MV-4-11 (cell line): ENCODE measurements at places on chromosomes 6 and 20.

DNA sequence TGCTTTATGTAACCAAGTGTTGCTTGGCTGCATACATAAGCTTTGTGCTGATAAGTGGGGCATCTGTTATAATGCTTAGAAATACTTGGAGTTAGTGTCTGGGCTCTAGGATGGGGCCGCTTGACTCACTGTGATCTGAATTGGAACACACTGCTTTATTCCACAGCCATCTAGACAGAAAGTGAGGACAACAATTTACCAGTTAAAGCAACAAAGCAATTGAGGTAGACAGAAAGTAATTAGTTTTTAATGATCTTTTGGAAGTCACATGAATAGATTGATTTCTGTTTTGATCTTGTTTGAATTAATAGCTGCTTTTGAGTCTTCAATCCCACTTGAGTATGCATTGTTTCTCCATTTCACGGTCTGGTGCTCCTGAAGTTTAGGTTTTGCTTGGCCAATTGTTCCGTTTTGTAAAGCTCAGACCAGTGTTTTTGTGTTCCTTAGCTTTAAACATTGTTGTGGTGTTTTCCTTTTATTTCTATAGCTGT lies 157.5 kb downstream of the TRMT11 start:
- DNase-seq, result no peak

DNA sequence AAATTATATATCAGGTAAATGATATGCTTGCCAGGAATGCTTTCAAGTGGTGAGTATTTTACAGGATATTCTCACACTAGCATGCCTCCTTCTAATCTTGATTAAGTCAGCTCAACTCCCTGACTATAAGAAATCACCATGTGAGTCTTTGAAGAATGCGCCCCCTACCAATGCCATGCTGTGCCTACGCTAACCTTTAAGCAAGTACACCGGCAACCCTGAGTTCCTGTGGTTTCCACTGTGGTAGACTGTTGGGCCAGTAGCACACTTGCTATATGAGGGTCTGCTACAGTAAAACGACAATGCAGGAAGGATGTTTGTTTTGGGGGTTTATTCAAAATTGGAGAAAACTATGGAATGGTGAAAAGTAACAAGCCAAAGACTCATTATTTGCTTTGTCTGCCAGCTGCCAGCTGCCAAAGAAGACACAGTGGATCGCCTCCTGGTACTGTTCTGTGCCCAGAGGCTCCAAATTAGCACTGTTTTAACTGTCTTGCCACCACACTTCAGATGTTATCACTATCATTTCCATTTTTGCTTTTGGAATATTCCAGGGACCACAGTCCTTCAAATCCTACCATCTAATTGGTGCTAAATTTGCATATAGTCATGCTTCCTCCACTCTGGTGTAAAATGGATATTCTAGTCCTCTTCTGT lies 333.5 kb downstream of the RNGTT start:
- DNase-seq, result no peak

GRCh38 chr6:136784910-136785746 lies 7.1 kb downstream of the MAP3K5 start:
- DNase-seq, result peak; percentile 95

DNA sequence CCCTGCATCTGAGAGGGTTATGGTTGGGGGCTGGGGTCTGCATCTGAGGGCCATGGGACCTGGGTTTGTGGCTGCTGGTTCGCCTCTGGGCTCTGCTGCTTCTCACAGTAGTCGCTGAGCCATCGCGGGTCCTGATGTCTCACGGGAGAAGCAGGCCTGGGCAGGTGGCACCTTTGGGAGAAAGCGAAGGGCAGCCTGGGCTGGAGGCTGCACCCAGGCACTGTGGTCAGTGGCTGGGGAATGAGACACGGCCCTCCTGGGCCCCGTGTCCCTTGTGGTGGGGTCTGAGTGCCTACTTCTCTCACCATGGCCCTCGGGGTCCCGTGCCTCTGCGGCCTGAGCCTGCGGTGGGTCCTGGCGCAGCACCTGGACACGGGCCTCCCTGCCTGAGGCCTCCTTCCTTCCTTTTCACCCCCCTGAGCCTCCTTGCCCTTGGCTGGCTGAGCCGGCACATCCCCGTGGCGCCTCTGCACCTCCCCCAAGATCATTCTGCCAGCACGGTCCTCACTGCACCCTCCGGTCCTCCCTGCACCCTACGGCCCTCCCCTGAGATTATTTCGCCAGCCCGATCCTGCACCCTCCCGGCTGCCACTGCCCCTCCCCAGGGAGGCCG lies 206.0 kb downstream of the ERMARD start:
- DNase-seq, result peak; percentile 25

- DNase-seq, result peak; percentile 8
These were observed 26.8 kb upstream of the TFAP2A start for GRCh38 chr6:10441655-10442009.

DNA sequence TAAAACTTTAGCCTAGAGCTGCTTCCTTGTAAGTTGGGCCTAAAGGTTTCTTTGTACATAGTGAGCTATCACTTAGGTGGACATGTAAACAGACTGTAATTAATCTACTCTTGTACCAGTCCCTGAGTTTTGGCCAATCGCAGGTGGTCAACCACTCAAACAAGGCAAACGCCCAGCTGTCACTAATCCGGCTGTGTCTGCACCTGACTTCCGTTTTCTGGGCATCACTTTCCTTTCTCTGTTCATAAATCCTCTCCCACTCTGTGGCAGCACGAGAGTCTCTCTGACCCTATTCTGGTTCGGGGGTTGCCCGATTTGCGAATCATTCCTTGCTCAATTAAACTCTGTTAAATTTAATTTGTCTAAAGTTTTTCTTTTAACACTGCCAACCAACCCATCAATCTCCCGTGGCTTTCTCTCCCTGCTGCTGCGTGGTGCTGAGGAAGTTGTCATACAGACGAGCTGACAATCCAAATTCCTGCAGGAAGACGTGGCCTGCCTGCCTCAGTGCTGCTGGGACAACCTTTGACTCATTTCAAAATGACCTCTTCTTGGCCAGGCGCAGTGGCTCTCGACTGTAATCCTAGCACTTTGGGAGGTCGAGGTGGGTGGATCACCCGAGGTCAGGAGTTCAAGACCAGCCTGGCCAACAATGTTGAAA lies 206.3 kb downstream of the QKI start:
- DNase-seq, result no peak

- no peak for DNase-seq
These were observed 265.3 kb upstream of the TCF21 start for GRCh38 chr6:133623621-133624020.

GRCh38 chr6:15501826-15502445 lies 160.9 kb downstream of the DTNBP1 start:
- DNase-seq, result peak; percentile 32

DNA sequence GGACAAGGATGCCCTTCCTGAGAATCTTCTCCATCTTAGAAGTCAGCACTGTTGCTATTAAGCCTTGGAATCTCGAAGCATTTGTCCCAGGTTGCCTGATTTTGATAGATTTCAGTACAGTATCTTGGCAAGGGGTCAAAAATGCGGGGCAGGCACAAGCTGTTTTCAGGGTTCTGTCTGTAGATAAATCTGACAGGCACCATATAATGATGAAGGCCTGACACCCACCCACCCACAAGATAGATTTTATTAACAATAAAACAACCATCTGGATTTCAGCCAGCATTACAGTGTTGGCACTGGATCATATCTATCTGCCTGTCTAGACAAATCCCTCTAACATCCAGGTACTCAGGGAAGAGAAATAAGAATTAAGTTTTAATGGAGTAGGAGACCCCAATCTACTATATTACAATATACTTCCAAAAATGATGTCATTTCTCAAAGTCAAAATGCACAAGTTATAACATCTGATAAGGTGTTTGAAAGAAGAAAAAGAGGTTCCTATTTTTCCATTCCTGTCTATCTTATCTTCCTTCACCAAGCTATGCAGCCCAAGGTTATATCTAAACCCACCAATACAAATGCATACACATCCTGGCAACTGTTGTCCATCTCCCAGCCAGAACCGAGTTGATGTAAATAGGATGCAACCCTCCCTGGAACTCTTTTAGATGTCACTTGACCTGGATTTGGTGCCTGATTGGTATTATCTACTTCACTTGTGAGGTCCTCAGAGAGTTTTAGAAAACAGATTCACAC lies 10.7 kb downstream of the NEDD9 start:
- no peak for DNase-seq

GRCh38 chr6:30570740-30571074 lies 535 bp upstream of the ABCF1 start:
- DNase-seq, result peak; percentile 49

GRCh38 chr6:26286168-26286877 lies 78.7 kb upstream of the BTN3A2 start:
- peak; percentile 65 for DNase-seq

GRCh38 chr6:30447237-30447636 lies 42.1 kb upstream of the HLA-E start:
- DNase-seq, result no peak

DNA sequence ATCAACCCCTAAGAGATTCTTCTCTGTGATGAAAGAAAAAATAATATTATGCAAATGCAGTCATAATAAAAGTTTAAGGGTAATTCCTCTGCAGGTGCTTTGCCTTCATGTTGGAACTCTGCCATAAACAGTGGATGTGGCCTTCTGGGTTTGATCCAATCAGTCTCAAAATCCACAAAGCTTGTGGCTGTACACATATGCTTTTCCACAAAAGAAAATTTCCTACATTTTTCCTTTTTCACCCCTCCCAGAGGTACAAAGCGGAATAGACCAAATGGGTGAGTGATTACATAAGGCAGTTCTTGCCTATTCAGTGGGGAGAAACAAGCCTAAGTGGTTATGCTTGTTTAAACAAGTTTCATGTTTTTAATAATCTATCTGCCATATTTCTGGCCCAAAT lies 16.7 kb downstream of the CALHM5 start:
- DNase-seq, result no peak

DNA sequence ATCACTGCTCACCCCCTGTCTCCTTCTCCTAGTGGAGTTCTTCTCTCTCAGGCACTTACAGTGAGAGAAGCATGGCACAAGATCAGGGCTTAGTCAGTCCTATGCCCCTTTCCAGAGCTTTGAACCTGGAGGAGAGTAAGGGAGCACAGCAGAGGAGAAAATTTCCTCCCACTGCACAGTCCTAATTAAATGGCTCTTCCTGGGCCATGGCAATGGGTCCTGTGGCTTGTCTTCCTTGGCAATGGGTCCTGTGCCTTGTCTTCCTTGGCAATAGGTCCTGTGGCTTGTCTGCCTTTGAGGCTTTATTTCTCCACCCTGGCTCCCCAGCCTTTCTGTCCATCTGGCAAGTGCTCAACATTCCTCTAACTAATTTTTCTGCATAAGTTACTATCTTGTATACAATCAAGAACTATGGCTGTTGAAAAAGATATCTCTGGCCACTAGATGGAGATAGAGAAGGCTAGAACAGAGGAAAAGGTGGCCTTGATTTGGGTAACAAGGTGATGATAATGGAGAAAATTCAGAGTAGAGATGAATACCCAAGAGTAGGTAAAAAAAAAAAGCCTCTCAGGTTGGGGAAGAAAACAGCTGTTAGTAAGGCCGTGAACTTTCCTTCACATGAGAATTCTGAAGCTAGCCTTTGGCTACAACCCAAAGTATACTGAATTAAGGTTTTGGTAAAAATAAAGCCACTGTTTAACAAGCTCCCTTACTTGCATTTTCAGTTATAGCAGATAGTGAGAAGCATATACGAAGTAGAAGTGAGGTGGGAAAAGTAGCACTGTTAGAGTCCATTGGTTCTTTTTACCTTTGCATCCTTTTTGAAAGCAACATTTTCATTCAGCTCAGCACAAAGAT lies 504.9 kb downstream of the DOK5 start:
- DNase-seq, result no peak

GRCh38 chr6:45477790-45478189 lies 100.1 kb upstream of the SUPT3H start:
- no peak for DNase-seq

- DNase-seq, result no peak
These were observed 42.3 kb upstream of the ATXN1 start for GRCh38 chr6:16803294-16804200.

DNA sequence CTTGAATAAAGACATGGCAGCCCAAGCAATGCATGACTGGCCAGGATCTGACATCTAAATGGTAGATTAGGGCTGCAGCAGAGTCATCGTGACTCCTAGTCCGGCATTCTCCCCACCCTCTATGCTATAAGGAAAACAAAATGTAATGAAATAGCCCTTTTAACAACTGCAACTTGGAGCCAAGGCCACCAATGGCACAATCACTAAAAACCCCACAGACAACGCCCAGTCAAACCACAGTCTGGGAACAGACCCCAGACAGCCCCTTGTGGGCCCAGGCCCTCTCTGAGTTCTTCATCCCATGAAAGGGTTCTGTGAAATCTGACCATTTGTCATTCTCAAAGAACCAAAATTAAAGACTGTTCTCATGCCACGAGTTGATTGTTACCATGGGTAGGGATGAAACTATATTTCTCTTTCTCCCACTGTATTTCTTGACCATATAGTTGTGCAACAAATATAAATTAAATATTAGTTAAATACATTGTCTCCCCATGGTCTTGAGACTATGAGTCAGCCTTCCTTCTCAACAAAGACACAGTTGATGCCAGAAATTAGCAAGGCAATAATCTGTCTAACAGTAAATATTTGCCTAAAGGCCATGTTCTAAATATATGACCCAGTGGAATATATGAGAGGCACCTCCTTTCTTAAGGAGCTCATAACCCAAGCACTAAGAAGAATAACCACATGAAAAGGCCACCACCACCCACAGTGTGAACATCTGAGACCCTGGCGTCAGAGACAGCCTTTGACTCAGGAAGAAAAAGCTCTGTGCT lies 85.6 kb upstream of the SSTR4 start:
- DNase-seq, result no peak

GRCh38 chr20:9031991-9032390 lies 36.9 kb upstream of the PLCB4 start:
- no peak for DNase-seq

GRCh38 chr6:95636552-95637431 lies 59.5 kb downstream of the MANEA start:
- no peak for DNase-seq

DNA sequence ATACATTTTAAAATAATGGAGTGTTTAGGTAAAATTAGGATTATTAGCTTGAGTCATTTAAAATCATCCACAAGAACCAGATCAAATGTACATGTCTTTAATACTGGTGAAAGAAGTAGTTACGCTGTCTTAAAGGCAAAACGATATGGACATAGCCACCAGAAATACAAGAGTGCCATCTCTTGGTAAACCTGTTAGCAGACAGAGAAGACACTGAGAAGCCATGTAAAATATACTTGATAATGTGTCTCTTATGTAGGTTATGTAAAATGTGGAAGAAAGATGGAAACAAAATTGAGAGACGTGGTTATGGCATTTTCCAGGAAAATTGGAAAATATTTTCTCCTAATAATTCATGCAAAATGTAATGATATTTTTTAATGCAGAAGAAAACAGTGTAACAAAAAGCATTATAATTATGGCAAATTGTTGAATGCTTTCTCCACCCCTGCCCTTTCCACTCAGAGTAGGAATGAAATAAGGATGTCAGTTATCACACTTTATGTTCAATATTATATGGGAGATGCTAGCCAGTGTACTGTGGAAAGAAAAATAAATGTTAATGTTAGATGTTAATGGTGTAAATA lies 12.2 kb upstream of the SLC17A2 start:
- DNase-seq, result peak; percentile 48

GRCh38 chr6:67683960-67684359 lies 951.1 kb upstream of the ADGRB3 start:
- DNase-seq, result peak; percentile 99

- DNase-seq, result no peak
These were observed 2.8 kb upstream of the HMGA1 start for GRCh38 chr6:34233867-34234266.

GRCh38 chr20:38321959-38322598 lies 18.1 kb downstream of the BPI start:
- peak; percentile 50 for DNase-seq
